ENCODE measurements at places on chromosomes 7 and 10.

GRCh38 chr10:3417096-3417495 lies 244.5 kb upstream of the PITRM1 start:
- DNase-seq, result no peak

DNA sequence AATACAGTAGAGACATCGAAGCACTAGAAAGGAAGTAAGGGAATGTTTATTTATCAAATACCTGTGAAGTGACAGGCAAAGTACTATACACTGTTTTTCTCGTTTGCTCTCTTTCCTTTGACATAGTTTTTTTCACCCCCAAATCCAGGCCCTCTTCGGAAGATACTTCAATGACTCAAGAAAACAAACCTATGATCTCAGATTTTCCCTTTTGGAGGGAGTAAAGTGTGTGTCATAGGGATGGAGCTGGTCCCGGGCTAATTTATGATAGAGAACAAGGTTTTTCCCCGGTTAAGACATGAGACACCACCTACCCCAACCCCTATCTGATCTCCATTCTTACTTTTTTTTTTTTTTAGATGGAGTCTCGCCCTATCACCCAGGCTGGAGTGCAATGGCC lies 61.7 kb downstream of the MAP3K8 start:
- no peak for DNase-seq

DNA sequence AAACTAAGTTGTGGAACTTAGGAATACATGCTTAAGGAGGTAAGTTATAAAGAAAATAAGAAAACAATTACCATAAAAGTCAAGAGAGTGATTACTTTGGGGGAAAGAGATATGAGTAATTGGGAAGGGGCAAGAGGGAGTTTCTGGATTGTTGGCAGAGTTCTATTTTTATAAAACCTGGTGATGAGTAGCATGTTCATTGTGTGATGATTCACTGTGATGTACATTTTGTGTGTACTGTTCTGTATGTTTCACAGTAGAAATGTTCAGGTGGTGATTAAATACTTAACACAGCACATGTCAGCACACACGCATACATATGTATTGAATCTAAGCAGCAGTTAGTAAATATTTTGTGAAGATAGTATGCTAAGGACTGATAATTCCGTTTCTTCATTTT lies 9.7 kb upstream of the OIT3 start:
- DNase-seq, result no peak

- DNase-seq, result no peak
Observed at GRCh38 chr7:65250216-65250615, 123.4 kb upstream of the ZNF92 start.

DNA sequence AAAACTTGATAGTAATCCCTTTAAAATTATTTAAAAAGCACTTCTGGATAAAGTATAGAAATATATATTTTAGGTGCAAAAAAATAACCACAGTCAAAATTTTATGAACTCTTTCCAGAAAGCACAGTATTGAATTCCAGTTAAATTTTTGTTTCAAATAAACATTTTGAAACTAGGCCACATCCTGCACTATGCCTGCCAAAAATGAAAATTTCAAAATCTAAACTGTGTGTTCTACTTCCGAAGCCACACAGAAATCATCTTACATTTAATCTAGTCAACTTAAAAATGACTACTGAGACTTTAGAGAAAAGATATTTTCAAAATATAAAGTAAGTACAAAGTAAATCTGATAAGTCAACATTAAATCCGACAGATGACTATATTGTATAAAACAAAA lies 50.0 kb downstream of the MAGI2 start:
- no peak for DNase-seq

DNA sequence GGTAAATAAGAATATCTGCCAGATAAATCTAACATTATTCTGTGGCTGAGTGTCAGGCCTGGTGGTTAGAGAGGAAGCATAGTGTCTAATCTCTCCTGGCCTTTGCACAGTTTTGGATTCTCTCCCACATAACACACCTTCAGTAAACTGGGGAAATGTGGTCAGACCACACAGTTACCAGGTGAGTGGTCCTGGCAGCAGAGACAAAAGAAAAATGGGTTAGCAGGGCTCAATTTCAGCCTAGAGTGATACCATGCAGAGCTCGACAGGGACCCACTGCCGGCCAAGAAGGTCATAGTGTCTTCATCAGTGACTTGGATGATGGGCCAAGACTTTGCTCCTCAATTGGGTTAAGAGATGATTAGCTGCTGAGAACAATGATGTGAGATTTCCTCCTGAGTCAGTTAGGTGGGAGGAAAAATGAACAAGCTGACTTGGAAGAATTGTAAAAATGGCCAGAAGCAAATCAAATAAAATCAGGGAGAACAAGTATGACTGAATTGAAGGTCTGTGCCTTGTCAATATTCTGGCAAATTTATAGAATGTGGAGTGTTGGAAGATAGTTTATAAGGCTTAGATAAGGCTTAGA lies 69.2 kb upstream of the EFCAB10 start:
- no peak for DNase-seq

- DNase-seq, result no peak
Observed at GRCh38 chr7:127629268-127629854, 11.4 kb upstream of the PAX4 start.

DNA sequence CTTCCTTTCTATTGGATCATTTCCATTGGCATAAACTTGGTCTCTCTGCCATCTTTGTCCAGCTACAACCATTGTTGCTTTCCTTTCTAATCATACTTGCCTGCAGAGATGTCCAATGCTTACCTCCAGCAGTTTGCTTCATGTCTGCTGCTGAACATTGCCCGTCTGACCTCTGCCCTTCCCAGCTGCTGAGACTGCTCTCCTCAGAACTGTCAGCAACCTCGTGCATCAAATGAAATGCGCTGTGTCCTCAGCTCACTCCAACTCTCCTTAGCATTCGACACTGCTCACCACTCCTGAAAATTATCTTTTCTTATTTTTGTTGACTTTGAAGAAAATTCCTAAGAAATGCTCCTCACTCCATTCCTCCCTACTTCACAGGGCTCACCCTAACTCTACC lies 5.0 kb downstream of the FAM170B start:
- DNase-seq, result no peak

DNA sequence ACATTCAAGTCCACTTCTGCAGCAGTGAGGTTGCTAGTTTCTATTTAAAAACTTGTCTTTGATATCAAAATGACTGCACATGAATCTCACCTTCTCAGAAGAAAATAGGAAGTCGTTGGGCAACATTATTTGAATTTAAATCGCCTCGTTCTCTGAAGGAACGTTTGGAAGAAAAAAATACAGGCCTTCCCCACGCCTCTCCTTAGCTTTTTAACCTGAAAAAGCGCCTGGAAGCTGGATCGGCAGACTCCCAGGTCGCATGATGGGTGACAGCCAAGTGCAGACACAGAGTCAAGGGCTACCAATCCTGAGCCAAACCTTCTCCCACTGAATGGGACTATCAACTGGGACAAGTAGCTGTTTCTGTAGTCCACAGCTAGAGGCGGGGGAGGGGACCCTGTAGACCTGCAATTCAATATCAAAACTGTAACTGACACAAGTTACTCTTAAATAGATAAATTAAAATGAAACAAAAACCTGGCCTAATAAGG lies 2.2 kb downstream of the FAM53B start:
- DNase-seq, result no peak

- no peak for DNase-seq
Observed at GRCh38 chr7:2461268-2462026, 14.8 kb downstream of the GRIFIN start.

DNA sequence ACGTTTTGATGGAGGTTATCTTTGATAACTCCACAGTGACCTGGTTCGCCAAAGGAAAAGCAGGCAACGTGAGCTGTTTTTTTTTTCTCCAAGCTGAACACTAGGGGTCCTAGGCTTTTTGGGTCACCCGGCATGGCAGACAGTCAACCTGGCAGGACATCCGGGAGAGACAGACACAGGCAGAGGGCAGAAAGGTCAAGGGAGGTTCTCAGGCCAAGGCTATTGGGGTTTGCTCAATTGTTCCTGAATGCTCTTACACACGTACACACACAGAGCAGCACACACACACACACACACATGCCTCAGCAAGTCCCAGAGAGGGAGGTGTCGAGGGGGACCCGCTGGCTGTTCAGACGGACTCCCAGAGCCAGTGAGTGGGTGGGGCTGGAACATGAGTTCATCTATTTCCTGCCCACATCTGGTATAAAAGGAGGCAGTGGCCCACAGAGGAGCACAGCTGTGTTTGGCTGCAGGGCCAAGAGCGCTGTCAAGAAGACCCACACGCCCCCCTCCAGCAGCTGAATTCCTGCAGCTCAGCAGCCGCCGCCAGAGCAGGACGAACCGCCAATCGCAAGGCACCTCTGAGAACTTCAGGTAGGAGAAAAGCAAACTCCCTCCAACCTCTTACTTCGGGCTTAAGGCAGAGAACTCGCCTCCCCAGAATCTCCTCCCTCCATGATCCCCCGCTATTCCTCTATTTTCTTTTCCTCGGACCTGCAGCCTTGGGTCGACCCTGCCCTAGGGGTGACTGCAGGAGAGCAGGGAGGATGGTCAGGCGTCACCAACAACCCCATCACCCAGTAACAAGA lies at the start of gene SERPINE1:
Gene SERPINE1 (plus strand): TSS at position 454 of the 809 bp plus-strand sequence. CDS start 1,290 bp downstream, outside the sequence.
- DNase-seq, result peak; percentile 99

DNA sequence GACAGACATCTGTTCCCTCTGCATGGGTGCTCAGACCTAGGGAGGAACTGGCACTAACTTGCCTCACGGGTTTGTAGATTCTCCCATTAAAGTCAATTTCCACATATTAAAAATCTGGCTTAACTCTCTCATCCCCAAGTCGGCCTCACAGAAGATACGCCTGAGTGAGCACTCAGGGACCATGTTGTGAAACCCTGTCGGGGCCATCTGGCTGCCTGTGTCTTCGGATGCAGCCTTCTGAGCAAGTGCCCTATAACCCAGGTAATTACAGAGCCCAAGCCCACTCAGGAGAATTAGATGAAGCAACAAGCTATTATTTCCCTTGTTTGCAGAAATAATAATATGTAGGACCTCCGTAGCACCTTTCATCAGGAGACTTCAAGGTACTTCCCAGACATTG lies 219.3 kb upstream of the GLI3 start:
- DNase-seq, result no peak

DNA sequence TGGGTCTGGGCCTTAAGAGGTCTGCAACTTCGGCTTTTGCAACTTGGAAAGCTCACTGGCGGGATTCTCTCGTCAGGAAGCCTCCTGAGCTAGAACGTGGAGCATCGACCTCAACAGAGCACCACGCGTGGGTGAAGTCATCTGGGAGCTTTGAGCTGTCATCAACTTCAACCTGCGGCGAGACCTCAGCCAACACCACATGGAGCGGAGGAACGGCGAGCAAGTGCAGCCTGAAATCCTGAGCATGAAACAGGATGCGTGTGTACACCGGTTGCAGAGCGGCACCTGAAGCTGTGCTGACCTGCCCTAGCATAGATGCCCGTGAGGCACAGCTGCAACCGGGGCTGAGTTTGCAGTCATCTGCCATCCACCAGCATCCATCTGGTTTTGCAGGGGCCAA lies 295.7 kb upstream of the SHH start:
- DNase-seq, result no peak

- no peak for DNase-seq
Observed at GRCh38 chr10:85619832-85620231, 746.8 kb downstream of the GRID1 start.

- no peak for DNase-seq
Observed at GRCh38 chr7:157396316-157397035, 59.7 kb downstream of the DNAJB6 start.

DNA sequence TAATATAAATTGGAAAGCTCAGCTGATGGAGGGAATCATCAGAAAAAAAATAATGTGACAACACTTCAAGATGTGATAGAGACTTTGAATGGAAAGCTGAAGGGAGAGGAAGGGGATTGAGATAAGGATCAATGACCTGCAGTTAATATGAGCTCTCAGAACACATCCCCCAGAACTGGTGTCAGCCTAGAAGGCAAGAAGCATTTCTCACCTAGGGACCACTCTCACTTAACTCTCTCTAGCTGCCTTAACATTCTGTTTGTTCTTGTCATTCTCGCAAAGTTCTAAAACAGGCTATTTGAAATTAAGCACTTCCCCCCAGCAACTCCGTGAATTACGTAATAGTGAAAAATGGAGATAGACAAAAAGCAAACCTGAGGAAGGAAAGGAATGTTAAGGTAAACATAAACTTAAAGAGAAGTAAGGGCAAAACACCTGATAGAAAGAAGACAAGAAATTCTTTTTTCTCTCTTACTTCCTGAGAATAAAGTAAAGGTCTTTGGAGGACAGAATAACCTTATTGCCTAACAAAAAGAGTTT lies 1.2 kb upstream of the MPP7 start:
- no peak for DNase-seq

- DNase-seq, result no peak
Observed at GRCh38 chr10:96275685-96276418, 4.5 kb upstream of the BLNK start.

- DNase-seq, result peak; percentile 78
Observed at GRCh38 chr7:132577206-132578049, 1.2 kb upstream of the PLXNA4 start.

DNA sequence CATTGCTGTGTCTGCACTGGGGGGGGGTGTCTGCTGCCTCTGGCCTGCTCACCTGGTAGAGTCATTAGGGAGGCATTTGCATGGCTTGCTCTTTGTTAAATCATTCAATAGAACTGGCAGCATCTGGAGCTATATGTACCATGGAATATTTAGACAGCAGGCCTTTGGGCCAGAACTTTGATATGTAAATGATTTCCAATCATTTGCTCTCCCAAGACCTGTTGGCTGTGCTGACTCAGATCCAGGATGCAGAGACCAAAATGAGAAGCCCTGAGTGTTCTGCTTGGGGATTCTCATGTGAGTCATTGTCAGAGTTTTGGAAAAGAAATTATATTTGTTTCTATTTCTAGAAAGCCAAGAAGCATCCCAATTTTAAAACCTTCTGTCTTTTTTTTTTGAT lies 257.6 kb upstream of the IGFBP3 start:
- peak; percentile 54 for DNase-seq

DNA sequence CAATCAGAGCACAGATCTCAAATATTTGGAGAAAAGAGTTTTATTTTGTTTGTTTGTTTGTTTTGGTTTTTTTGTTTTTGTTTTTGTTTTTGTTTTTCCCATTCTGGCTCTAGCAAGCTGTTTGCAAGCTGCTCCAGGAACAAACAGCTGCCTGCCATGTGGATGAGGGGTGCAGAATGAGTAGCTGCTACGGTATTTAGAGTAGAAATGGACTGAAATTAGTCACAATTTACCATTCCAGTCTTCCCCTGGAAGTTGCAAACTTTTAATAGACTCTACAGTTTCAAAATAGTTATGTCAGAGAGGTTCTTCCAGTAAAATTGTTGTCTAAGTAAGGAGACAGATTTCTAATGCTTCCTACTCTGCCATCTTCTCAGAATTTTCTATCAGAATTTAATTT lies 27.1 kb upstream of the TAS2R16 start:
- DNase-seq, result peak; percentile 45

DNA sequence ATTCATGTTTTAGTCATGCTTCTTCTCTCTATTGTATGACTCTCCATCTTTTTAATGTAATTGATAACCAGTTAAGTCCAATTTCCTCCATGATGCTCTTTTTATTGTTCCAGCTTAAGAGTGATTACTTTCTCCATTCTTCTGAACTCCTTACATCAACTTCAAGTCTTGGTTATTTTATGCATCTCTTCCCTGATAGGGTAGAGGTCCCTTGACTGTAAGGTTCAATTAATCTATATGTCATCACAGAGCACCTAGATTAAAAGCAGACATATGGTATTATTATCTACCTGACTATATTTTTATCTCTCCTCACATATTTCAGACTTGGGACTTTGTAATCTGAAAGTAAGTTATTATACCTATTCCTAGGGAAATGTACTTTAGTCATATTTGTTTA lies 853.1 kb downstream of the REEP3 start:
- DNase-seq, result no peak
